Sigmoid colon (tissue), 7 donors: ENCODE measurements at places on chromosomes 16 and 17. TPM values are rescaled to one million over a fixed set of nuclear protein-coding genes. Genes with fewer than 3 reads are reported as not detected.

The CCL4 gene
- 12.7 TPM for polyA plus RNA-seq

The NETO2 gene
- 4.6 TPM for polyA plus RNA-seq

The MTSS2 gene
- 5.4 TPM for polyA plus RNA-seq

The CHAD gene
- polyA plus RNA-seq = 7.2 TPM

The CES5A gene
- not detected for polyA plus RNA-seq

DNA sequence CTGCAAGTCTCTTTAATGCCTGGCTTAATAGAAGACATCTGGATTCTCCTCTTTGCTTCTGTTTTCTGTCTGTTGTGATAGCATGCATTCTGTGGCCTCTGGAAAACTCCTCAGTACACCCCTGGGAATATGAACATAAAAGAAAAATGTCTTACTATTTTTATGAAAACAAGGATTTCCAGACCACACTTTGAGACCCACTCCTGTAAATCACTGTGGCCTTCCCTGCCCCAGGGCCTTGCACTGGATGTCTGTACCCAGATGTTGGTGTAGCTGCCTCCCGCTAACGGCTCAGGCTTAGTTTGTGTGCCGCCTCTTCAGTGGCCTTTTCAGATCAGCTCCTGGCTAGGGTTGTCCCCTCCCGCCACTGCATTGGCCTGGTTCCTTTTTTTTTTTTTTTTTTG lies 126.6 kb downstream of the SOCS1 start:
- peak; percentile 65 for DNase-seq

DNA sequence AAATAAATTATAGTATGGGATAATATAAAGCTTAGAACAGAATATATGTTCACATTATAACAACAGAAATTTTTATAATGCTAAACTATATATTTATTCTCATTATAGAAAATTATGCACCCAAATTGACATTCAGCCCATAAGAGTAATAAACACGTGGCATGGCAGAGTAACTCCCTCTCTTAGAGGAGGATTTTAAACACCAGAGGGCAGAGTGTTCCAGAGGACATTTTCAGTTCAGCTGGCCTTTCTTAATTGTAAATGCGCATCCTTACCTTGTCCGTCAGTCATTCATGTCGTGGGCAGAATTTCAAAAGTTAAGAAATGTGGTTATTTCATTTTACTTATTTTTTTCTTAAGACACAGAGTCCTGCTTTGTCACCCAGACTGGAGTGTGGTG lies 147.1 kb downstream of the TANC2 start:
- no peak for DNase-seq

GRCh38 chr17:17546399-17547185 lies 44.9 kb downstream of the PEMT start:
- no peak for DNase-seq

DNA sequence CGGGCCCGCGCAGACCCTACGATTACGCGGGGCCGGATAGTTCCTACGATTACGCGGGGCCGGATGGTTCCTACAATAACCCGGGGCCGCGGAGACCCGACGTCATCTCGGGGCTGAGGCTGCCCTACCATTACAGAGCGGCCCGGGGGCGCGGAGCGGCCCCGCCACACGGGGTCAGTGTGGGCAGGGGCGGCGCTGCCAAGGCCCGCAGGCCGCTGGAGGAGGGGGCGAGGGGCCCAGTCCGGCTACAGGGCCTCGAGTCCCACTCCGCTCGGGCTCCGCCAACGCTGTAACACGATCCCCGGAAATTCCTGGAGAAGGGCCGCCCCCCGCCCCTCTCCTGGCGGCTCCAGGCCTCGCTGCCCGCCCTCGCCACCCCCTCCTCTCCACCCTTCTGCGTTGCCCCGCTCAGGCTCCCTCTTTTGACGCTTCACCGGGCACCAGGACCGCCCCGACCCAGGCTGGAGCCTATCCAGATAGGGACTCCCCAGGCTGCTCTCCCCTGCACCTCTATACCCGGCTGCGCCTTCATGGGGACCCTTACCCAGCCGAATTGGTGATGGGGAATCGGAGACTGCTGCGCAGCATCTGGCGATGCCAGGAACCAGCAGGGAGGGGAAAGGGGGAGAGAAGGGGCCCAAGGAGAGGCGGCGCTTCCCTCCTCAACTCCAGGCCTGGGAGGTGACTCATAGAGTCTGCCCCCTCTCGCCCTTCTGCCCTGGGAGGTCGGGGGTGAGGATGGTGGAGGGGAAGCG lies at the start of gene RAB34:
Gene RAB34 (minus strand): TSS at position 291 of the 755 bp plus-strand sequence. CDS start 602 bp downstream, outside the sequence.
- peak; percentile 92 for DNase-seq

DNA sequence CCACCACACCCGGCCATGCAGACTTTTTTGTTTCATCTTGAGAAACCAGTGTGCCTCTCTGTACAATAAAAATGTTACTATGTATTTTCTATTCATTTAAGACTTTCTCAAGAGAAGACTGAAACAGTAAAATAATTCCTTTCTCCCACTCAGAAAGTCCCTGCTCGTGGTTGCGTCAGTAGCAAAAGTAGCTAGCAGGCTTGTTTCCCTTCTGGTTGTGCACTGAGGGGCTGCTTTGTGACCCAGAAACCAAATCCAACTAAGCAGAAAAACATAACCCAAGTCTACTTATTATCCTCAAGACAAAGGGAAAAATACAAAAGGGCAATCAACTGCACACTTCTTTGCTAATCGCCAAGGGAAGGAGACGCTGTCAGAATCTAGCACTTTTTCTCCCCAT lies 3.4 kb upstream of the PNPO start:
- DNase-seq = no peak

- DNase-seq = no peak
Measured at GRCh38 chr17:73589363-73589980, 54.8 kb downstream of the SDK2 start.

- peak; percentile 38 for DNase-seq
Measured at GRCh38 chr17:29394761-29395160, 4.6 kb downstream of the TAOK1 start.

DNA sequence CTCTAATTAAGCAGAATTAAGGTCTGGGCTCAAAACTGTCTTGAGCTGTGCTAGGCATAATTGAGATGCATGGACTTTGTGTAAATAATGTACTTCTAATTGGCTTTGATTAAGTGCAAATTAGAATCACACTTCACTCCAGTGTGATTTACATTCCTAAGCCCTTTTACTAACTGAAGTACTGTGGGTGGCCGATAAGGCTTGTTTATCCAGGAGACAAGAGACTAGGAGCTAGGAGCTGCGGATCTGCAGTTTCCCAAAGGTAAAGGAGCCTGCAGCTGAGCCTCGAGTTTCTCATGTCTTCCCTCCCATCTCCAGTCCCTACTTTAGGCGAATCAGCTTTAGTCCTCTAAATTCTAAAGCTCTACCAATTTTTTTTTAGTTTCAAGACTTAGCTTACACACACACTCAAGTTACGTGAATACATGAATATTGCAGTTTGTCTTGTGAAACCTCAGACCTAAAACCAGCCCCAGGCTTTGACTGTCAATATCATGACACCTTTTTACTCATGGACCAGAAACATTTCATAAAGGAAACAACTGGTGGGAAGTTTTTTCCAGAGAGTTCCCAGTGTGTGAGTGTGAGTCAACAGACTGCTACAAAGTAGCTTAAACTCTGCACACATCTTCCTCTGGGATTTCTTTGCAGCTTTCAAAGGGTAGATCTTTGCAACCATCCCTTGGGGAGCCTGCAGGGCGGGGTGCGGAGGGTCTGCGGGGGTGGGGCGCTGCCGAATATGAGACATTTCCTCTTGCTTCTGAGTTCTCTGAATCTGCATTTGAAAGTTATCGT lies 113.9 kb upstream of the TBX2 start:
- no peak for DNase-seq

DNA sequence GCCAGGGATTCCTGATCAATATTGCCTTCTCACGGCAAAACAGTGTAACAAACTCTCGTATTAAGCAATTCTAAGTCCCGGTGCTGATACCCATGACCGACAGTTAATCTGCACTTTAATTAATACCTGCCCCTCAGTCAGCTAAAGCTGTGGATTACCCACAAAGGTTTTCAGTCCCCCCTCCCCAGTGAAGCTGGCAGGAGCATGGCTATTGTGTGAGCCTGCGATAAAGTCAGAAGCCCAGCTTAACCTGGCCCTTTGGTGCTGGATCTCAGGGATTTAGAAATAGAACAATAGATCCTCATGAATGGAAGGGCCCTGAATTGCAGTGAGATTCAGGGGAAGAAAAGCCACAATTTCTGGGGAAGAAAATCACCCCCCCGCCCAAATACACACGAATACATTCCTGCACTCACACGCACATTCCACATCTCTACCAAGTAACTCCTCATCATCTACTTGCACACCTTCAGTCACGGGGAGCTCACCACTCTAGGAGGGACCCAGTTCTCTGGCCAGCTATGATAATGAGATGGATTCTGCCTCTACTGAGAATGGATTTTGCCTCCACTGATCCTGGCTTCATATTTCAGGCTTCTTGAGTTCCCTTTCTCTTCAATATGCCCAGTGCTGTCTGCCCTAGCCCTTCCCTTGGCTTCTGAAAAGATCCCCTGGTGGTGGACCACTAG lies 102.6 kb downstream of the WSCD1 start:
- DNase-seq = no peak

GRCh38 chr17:2681650-2682049 lies 29.9 kb downstream of the CLUH start:
- DNase-seq = no peak

- no peak for DNase-seq
Measured at GRCh38 chr17:63933598-63933997, 1.5 kb upstream of the CD79B start.

GRCh38 chr16:10589109-10589508 lies 8.7 kb upstream of the EMP2 start:
- DNase-seq = no peak

GRCh38 chr16:53984936-53985335 lies 281.0 kb downstream of the FTO start:
- no peak for DNase-seq

DNA sequence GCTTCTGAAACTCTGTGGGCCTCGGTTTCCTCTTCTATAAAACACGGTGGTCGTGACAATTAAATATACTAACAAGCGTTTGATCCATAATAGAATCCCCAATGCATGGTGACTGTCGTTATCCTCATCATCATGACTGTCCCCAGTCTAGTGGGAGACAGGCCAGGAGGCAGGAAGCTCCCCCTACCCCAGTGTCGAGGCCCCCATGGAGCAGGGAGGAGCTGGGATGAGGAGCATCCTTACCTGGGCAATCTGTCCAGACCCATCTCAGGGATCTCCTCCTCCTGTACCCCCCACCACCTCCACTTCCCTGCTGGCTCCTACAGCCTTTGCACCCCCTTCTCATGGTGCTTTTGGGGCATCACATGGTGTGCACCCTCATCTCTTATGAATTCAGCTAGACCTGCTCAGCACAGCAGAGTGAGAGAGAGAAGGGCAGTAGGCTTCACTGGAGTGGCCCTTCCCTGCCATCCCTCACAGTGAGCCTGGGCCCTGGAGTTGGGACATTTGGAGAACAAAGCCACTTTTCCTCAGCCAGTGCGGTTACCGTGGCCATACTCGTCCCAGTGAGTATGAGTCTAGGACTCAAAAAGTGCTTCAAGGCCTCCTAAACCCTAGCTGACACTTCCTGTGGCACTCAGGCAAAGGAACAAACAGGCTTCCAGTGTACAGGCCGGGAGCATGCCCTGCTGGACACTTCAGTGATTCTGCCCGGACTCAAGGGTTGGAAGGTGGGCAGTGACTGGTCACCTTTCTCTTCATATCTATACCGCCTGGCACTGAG lies 148.6 kb downstream of the CLEC16A start:
- no peak for DNase-seq

- no peak for DNase-seq
Measured at GRCh38 chr16:873243-873661, 72.7 kb upstream of the GNG13 start.

DNA sequence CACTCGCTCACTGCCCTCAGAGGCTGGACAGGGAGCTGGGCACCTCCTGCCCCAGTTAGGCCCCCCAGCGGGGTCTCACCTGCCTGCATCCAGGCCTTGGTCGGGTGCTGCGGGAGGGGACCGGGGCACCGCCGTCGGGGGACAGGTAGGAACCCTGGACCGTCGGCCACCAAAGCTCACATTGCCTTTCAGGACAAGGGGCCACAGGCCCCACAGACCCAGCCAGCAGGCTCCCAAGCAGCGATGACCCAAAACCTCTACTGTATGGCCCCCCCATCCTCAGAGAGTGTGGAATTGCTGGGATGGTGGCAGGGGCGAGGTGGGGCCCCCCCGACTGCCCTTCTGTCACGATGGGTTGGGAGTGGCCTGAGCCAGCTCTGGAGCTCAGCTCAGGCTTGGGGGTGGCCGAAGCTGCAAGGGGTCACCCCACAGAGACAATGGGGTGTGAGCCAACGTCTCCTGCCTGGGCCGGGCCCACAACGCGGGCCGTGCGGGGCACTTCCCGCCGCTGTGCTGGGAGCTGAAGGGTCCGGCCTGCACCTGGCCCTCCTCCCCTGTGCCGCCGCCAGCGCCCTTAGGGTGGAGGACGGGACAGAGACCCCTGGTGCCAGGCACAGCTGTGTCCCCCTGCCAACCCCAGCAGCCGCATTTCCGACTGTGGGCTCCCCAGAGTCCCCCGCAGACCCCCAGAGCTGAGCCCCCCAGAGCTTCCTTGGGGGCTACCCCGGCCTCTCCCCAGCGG lies 498 bp downstream of the IGFALS start:
- DNase-seq = no peak

DNA sequence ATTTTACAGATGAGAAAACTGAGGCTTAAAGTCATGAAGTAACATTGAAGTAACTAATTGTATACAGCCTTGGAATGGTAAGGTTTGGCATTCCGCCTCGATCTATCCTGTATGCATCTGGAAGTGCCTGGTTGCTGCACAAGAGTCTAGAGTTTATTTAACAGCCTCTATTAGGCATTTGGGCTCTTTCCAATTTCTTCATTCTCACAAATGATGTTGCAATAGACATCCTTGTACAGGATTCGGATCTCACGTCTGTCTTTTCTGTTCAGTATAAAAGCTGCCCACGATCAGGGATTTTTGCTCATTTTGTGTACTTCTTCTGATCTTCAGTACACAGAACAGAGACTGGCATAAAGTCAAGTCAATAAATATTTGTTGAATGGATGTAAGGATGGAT lies 100.5 kb downstream of the AIPL1 start:
- no peak for DNase-seq

- DNase-seq = no peak
Measured at GRCh38 chr17:2232244-2232638, 71.3 kb downstream of the SMG6 start.

- no peak for DNase-seq
Measured at GRCh38 chr17:76262732-76263344, 2.3 kb upstream of the UBALD2 start.

- no peak for DNase-seq
Measured at GRCh38 chr17:7027335-7027734, 4.5 kb downstream of the BCL6B start.

DNA sequence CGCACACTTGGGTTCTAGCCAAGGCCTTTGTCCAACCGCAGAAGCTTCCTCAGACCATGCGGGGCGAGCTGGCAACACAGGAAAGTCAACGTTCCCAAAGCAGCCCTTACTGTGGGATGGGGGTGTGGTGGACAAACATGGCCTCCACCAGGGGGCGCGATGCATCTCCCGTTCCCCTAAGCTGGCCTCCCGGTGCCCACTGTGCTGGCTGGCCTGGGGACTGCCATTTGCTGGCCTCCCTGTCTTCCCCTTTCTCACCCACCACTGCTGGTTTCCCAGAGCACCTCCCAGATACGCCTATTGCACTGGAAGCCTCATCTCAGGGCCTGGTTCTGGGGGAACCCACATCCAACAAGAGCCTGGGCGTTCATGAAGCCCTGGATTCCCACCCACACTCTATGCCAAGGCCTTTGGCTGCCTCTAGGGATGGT lies 145.3 kb downstream of the IRF8 start:
- DNase-seq = peak; percentile 78

- DNase-seq = no peak
Measured at GRCh38 chr17:8753976-8754440, 4.3 kb downstream of the SPDYE4 start.
